ENCODE measurements at places on chromosomes 12 and 14.

GRCh38 chr14:93120517-93120916 lies 4.8 kb upstream of the ITPK1 start:
- DNase-seq: peak; percentile 79

DNA sequence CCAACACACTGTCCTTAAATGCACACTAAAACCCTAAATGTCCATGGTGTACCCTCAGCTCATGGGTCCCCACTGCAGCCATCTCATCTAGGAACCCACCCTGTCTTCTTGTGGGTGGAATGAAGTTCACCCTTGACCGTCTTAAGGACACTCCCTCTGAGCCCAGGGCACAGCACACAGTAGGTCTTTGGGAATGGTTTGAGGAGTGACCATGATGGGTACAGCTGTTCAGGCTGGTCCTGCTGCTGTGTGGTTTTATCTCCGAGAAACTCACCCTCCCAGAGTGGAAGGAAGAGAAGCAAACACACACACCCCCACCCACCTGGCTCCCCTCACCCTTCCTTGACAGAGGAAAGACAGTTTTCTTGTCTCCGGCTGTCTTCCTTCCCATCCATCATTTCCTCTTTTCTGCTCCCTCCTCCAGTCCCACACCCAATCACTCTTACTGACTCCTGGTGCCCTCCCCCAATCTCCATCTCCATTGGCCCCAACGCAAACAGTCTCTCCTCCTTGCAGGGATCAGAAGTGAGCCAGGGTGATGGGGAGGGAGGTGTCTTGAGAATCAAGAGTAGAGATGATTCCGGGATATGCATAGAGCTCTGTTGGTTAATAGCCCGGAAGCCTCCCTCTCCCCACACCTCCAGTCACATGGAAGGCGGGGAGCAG lies 105.9 kb upstream of the LHX5 start:
- no peak for DNase-seq

- DNase-seq: no peak
These were observed 48.4 kb downstream of the FNTB start for GRCh38 chr14:65035049-65035448.

GRCh38 chr12:3003357-3003992 lies 44.3 kb downstream of the TEAD4 start:
- no peak for DNase-seq
